ACHN (cell line): ENCODE measurements at places on chromosomes 7 and 10.

GRCh38 chr7:112869111-112869774 lies 79.0 kb upstream of the TMEM168 start:
- peak; percentile 68 for DNase-seq

DNA sequence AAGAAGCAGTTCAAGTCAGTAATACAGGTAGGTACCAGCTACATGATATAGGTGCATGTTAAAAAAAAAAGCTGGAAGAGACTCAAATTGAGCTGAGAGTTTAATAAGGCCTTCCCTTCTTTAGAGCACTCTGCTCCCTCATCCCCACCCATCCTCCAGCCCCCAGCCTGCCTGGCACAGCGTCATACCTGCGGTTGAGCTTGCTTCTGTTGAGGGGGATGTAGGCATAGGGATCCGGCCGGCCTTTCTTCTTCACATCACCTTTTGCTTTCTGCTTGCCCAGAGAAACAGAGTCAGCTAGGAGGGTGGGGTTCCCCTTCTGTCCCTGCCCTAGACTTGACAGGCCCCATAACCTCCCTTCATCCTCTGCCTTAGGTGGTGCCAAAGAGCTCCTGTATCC lies 23.8 kb upstream of the FRAT2 start:
- no peak for DNase-seq

DNA sequence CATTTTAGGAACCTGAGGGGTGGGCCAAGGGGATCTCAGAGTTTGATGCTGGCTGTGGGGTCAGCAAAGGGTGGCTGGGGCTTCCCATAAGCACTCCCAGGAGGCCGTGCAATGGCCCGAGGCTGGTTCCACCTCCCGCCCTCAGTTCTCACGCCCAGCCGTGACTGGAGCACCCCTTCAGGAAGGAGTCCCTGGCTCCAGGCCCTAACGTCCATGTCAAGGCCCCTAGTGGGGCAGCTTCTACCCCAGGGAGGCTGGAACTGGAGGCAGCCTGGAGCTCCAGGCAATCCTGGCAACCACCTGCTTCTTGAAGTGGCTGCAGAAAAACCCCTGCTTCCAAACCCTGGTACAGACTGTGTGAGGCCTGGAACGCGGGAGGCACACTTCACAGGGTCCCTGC lies 165.5 kb downstream of the DIP2C start:
- no peak for DNase-seq

DNA sequence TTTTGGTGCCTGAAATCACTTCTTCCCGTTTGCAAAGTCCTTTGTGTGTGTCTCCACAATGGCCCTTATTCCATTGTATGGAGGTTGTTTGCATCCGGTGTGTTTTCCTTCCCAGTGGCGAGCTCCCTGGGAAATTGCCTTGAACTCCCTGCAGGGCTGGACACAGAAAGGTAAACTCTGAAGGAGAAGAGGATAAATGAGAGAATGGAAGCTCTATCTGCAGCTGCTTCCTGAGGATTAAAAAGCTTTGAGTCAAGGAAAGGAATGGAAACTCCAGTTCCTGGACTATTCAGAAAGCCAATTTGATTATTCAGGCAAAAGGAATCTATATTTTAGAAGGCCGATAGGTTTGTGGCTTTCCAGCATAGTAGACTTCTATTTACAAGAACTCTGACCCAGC lies 4.4 kb upstream of the GRK5 start:
- DNase-seq = no peak

DNA sequence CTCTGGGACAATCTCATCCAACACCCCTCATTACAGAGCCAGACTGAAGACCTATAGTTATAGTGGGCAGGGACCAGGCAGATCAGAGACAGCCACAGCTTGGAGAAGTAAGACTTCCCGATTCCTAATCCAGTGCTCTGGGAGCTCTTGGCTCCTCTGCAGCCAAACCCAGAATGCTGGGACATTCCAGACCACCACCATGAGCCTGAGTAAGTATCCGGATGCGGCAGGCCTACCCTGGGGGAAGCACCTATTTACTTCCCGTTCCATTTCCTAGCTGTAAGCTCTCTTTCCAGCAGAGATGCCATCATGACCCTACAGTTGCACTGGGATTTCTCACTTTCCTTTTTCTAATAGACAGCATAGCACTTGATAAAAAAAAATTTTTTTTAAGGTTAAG lies 16.4 kb downstream of the HIP1 start:
- DNase-seq = no peak

DNA sequence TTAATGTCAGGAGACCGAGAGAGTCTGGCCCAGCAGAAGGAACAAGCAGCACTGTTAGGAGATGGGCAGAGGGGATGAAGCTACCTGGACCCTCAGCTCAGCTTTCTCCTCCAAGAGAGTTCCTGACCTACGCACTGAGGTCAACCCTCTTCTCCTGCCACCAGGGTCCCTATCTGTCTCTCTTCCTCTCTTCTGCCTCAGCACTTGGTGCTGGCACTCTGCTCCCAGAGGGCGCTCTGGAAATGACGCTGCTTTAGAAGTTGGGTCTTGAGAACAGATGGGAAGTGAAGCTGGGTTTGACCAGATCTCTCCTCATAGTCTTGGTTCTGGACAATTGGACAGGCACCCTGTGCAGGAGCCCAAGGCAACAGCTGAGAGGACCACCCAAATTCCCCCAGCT lies 216.0 kb upstream of the AGK start:
- no peak for DNase-seq

GRCh38 chr7:39075210-39075609 lies 97.5 kb downstream of the POU6F2 start:
- no peak for DNase-seq

DNA sequence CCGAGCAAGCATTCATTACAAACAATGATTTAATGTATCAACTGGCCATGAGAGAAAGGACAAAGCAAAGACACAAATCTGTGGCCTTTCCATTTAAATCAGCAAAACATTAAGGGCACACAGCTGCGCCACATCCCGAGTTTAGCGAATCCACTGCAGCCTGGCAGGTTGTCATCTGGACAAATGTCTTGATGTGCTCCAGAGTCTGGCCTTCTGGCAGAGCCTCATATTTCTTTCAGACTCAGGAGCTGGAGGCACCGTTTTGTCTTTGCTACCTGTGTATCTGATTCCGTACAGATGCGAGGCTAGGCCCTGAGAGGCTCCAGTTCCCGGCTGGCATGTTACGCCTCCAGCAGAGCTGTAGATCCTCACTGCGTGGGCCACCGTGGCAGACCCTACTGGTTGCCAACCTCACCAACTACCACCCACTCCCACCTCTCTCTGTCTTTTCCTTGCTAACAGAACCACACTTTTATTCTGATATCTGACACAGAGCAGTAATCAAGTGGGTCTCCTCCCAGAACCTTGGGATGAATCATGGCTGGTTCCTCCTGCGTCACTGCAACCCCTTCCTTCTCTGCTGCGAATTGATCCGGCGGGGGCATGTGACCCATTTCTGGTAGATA lies 40.9 kb upstream of the EFCAB10 start:
- DNase-seq = no peak

DNA sequence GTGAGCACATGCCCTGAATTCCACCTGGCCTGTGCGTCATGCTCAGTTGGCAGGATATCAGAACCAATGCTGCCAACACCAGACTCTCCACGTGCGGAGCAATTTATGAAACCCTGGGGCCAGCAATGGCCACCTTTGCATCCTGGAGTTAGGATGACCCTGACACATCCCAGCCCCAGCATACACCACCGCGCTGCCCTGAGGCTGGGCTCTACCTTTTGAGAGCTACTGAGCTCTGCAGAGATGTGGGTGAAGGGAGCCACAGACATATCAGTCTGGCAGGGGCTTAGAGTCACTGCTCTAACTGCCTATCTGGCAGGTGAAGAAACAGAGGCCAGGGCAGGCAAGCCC lies 41.9 kb downstream of the SYPL1 start:
- DNase-seq = peak; percentile 23

DNA sequence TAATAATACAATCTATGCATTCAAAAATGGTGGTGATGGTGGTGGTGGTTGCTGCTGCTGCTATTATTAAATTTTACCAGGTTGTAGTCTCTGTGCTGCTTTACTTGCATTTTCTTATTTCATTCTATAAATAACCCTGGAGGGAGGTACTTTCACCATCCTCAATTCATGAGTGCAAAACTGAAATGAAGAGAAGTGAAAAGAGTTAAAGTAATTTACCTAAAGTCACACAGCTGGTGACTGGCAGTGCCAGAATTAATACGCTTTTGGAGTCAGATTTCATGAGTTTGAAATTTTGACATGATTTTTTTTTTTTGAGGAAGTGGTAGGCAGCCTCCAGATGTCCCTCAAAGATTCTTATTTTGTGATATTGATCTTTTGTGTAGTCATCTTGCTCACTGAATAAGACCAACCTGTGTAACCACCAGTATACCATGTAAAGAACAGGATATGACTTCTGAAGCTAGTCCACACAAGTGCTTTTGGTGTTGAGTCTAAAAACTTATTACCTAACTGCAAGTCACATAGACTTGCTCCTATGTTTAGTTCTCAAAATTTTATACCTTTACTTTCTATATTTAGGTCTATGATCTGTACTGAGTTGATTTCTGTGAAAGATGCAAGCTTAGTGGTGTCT lies 218.8 kb downstream of the ZWINT start:
- no peak for DNase-seq

DNA sequence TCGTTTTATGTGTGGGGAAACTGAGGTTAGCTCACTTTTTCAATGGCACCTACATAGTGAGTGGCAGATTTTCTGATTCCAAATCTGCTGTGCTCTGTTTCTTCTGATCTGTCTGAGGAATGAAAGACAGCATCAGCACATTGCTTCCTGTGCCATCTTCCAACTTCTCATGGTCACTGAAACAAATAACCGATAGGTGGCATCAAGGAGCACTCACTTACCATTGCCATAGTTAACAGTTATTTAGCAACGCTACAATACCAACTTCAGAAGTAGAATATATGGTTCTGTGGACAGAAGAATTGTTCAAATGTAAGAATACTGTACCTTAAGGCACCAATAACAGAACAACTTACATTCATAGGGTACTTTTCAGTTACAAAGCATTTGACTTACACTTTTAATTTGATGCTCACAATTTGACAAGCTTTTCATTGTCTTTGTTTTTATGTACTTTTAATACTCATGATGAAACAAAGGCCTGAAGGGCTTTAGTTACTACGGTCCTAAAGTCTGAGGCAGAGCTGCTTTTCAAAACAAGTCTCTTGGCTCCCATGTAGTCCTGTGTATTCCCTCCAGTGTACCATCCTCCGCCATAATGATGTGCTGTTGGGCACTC lies 228.9 kb upstream of the TCF7L2 start:
- peak; percentile 65 for DNase-seq

- DNase-seq = peak; percentile 45
These were observed 55.2 kb upstream of the CCAR1 start for GRCh38 chr10:68665841-68666240.

DNA sequence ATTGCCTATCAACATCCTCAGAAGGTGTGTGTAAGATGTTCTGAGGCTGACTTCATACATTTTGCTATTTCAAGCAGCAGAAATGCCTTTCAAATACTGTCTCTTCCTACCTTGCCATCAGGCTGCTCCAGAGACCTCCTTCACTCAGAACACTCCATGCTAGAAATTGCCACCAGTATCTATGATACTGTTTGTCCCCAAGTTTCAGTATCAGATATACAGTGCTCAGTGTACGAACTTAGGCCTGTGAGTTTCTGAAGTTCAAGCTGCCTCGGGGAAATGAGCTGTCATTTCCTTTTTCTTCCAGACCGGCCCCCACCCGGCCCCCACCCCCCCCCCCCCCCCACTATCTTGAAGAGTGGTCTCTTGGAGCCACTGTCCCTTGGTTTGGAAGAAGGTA lies 373.4 kb upstream of the CHRM2 start:
- no peak for DNase-seq

DNA sequence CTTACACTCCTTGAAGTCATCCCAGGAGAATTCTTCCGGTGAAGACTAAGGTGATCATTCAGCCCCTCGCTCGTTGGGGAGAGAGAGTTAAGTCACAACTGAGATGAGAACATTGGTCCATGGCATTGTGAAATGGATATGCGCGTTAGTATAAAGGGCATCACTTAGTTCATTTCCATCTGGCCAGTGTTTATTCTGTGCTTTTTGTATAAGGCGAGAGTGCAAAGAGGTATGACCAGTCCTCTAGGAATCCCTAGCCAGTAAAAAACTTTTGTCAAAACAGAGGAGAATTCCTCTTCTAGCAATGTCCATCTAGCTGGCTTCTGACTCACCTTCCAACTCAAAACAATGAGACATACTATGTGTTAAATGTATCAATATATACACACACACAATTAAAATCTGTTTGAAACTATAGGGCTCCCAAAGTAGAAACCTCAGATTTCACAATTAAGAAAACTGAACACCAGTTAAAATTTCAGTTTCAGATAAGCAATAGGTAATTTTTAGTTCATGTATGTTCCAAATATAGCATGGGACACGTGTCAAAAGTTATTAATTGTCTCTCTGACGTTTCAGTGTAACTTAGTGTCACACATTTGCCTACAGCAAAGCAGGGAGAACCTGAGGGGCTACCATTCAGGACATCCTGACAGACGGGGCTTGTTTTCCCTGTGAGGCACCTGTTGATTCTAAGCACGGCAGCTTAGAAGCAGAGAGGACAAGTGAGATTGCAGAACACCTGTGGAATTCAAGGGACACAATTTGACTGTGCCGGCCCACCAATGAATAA lies 158.9 kb downstream of the KLF6 start:
- no peak for DNase-seq

DNA sequence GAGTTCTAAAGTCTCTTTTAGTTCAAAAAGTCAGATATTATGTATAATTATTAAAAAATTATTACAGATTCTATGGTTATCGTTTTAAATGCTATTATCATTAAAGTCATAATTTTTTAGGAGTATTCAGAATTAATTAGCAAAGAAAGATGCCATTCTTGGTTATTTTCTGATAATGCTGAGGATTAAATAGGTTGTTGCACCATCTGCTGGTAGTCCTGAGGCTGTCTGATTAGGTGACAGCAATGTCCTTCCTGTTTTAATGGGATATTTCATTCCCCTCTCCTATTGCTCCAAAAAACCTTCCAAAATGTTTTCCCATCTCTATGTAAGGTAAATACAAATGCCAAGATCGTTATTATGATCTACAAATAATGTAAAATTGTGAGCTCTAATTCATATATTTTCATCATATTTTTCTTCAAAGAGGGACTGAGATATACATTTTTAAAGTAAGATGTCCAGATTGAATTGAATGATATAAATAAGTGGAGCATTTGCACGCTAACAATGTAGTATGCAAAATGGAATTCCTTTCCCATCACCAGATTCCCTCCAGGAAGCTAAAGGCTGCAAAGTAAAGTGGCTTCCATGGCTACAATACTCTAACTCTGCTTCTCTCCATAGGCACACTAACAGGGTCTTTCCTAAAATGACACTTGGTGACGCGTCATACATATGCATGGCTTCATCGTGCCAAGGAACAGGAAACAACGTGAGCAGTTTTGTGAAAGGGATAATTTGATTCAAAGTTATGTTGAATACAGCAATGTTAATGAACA lies 58.8 kb upstream of the AKR1E2 start:
- peak; percentile 51 for DNase-seq

DNA sequence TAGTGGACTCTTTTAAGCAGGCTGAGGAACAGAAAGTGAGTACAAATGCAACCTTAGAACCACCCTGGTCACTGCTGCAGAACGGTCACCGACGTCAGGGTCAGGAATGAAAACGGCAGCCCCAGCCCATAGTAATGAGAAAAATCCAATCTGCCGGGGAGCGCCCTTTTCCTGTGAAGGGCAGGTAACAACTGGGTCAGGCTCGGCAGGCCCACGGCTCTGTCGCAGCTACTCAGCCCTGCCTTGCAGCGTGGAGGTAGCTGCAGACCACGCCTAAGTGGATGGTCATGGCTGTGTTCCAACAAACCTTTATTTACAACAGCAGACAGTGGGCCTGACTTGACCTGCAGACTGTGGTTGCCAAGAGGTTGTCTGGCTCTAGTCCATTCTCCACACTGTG lies 563.2 kb downstream of the DNAJB6 start:
- no peak for DNase-seq

- DNase-seq = no peak
These were observed 13.9 kb downstream of the RHBDD2 start for GRCh38 chr7:75892634-75893272.
